ENCODE measurements at places on chromosomes 3 and 15.

- DNase-seq = no peak
Observed at GRCh38 chr3:87136066-87136596, 91.0 kb upstream of the CHMP2B start.

GRCh38 chr15:29045717-29046116, 159.9 kb downstream of the APBA2 start:
- DNase-seq = no peak

GRCh38 chr3:25142609-25143355, 285.3 kb upstream of the RARB start:
- no peak for DNase-seq

- no peak for DNase-seq
Observed at GRCh38 chr3:139846729-139847128, 88.3 kb upstream of the CLSTN2 start.

DNA sequence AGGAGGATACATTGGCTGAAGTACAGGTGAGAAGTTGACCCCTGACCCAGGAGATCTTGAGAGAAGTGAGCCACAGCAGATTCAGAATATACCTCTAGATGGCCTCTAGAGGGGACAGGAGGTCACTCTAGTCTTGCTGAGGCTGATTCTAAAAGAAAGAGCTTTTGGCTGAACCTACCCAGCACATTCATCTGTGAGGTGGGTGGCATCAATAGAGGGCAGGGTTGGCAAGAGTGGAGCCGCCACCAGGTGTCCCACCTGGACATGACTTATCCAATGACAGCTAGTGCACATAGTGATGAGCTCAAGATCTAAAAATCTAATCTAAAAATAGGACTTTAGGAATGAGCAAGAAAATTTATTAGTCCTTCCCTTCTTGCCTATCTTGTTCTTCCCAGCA, 51.6 kb downstream of the CYP19A1 start:
- no peak for DNase-seq

DNA sequence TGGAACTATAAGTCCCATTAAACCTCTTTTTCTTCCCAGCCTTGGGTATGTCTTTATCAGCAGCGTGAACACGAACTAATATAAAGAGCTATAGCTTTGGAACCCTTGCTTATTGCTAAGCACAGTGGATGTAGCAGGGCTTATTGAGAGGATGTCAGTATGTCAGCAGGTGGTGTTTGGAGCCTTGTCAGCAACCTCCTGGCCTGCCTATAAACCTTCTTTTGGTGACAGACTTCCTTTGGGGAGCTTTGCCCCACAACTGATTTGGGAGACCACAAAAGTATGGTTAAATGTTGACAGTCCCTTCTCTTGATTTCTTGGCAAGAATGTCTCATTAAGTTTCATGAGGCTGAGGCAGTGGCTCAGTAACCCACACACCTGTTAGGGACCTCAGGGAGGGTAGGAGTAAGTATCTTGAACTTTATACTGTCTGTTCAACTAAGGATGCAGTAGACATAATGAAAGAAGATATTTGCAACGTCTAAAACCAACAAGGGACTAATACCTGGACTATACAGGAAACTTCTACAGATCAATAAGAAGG, 14.8 kb downstream of the CCNDBP1 start:
- DNase-seq = no peak

GRCh38 chr15:99965376-99965775, 232.1 kb upstream of the LYSMD4 start:
- DNase-seq = no peak

DNA sequence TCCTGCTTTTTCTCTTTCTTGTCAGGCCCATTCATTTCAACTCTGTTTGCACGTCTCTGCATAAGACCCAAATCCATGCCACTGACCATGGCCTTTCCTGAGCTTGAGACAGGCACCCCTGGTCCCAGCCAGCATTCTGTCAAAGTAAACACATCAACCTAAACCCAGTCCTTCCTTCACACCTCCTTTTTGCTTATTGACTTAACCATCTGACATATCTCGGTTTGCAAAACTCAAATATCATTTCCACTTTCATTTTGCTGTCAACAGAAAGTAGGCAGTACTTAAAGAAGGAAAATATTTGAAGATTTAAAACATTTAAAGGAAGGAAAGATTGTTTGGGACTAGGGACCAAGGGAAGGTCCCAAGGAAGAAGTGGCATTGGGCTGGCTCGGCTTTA, 48.2 kb upstream of the KBTBD8 start:
- no peak for DNase-seq

DNA sequence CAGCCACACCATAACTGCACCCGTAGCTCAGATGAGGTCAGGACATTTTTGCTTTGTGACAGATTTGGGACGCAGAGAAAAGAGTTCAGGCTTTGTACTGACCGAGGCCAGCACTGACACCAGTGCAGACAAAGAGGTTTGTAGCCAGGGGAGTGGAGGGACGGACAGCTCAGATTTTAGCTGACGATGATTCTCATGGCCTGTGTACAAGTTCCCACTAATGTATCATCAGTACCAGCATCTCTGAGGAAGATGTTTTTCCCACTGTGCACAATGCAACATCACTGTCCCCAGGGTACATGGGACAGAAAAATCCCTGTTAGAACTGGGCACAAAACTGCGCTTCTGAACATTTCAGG, 112.7 kb downstream of the SLCO3A1 start:
- no peak for DNase-seq

DNA sequence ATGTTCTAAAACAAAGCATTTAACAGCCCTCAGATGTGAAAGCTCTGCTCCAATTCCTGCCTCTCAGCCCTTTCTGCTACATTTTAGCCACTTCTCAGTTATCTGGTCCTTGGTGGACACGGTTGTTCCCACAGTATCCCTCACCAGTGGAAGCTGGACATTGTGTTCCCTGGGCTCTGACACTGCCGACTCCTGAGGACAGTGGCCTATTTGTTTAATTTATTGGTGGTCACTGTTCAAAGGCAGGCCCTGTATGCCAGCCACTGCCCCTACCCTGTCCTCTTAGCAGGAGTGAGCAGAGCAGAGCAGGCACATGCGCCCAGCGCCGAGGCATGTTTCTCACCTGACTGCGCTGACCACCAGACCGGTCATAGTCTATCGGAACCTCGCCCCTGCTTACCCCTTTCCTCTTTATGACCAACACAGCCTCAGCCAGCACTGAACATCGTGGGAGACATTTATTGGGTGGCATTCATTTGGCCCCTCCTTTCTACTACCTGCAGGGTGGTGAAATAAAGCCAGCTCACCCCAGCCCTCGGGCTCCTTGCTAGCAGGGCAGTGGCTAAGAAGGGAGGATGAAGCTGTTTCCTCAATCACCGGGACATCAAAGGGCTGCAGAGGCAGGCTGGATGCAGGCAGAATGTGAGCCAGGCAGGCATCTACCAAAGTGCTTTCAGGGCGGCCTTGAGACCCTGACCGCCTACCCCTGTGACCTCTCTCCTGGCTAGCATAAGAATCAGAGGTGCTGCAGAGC, 54.3 kb upstream of the HACD2 start:
- DNase-seq = no peak
